ENCODE measurements at places on chromosomes 16 and 17.

- DNase-seq = peak; percentile 62
These were observed 112.1 kb downstream of the UTP18 start for GRCh38 chr17:51372345-51373004.

DNA sequence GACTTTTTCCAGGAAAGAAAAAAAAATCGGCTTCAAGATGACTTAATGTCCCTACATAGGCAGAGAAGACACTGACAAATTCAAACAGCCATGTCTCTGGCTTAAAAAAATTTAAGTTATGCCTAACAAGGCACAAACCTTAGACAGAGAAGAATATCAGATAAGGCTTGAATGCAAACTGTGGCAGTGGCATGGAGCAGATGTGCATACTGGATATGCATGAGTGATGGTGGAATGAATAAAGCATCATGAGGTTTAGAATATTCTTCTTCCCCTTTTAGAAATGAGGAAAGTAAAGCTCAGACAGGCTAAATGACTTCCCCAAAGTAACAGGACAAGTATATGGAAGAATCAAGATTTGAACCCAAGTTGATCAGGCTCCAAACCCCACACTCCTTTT lies 23.2 kb upstream of the WSCD1 start:
- DNase-seq = no peak

DNA sequence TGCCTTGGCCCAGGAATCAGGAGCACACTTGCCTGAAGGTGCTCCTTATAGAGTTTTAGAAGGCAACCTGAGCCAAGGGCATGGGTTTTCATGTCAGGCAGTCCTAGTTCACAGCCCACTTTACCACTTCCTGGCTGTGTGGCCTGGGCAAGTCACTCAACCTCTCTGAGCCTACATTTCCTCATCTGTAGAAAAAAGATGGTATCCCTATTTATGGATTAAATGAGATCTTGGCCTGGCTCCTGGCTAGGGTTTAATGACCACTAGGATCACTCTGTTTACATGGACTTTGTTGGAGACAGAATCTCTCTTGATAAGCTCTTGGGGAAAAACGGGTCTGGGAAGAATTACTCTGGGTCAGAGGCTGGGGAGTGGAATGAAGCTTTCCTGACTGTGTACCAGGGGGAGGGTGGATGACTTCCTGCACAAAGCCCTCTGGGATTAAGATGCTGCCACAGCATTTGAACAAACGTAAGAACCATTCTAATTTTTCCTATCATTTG lies 2.3 kb downstream of the MT2A start:
- no peak for DNase-seq

GRCh38 chr16:89712274-89712781 lies 8.4 kb downstream of the VPS9D1 start:
- DNase-seq = peak; percentile 64

DNA sequence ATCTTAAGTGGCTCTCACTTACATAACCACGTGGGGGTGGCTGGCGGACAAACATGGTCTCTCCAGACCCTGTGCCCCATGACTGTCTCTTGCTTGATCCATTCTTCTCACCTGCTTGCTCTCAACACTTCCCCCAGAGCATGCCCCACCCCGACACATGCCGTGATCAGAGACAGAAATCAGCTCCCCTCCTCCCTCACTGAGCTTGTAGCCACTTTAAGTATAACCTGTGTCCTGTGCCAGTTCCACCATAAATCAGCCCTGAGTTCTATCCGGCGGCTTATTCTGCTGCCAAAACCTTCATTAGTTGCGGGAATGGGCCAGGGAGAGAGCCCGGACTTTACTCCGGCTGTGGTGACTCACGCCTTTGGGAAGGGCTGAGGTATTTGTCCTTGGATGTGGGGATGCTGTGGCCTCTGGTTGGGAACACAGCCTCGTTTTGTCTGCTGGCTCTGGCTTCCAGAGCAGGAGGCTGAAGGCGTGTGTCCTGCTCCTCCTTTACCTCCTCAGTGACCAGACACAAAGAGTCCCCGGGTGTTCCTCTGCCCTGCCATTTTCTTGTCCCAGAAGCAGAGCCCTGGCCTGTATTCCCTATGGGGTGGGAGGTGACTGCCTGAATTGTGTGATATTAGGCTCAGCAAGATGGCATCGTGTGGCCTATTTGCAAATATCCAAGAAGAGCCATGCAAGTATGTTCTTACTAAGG lies 21.1 kb downstream of the ANKRD40 start:
- DNase-seq = no peak

DNA sequence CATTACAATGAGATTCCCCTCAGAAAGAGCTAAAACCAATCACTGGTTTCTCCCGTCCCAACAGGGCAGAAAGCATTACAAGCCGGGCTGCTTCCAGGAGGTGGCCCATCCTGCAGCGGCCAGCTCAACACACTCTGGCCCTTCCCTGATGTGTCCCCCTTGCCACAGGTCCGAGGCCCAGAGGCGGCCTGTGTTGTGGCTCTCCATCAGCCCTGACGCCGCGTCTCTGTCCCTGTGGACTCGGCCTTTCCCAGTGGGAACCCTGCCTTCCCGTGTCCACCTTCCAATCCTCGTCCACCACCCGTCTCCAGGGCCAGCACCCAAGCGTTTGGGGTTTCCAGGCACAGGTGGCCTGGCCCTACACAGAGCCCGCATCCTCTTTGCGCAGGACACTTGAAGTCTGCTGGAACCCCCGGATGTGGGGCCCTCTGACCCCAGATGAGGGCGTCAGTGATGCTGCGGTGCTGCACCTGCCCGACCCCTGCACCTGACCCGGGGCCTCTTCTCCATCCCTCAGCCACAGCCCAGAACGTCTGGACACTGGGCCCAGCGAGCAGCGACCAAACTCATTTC lies 21.1 kb downstream of the RAB40B start:
- no peak for DNase-seq

DNA sequence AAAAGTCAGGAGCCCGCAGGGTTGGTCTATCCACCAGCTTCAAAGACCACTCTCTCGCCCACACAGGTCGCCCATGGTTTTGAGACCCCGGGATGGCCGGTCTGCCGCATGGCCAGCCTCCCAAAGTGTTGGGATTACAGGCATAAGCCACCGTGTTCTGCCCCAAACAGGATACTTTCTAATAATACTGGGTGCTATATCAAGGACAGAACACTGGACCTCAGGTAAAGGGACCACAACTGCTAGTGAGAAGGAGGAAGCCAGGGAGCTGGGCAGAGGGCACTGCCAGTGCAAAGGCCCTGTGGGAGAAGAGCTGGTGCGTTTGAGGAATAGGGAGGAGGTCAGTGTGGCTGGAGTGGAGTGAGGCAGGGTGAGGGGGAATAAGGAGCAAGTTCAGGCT lies 34.1 kb downstream of the IL21R start:
- DNase-seq = no peak

GRCh38 chr17:51261024-51261963 lies 948 bp downstream of the UTP18 start:
- DNase-seq = no peak

DNA sequence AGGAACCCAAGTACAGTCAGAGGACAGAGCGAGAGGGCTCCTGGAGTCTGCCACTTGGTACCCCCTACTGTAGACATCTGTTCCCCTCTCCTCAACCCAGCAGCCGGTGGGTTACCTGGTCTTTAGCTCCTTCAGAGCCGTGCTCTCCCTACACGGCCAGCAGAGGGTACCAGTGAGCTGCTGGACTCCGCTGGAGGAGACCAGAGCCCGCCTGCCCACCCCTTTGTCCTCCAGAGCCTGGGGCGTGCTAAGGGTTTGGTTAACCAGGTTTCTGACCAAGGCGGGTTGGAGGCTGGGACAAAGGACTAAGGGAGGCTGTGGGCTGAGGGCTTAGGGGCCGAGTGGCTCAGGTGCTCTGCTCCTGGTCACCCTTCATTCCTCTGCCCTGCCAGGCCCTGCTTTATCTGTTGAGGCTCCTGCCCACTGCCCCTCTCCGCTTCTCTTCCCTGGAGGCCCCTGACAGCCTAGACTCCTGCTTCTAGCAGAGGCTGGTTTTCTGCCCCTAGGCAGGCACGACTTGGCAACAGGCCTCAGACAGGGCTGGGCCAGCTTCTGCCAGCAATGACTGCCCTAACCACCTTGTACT lies 2.7 kb upstream of the HSD11B2 start:
- DNase-seq = peak; percentile 88

GRCh38 chr17:73052923-73053322 lies 39.6 kb downstream of the SLC39A11 start:
- no peak for DNase-seq

- peak; percentile 20 for DNase-seq
These were observed 15.8 kb downstream of the RAI1 start for GRCh38 chr17:17696882-17697633.

DNA sequence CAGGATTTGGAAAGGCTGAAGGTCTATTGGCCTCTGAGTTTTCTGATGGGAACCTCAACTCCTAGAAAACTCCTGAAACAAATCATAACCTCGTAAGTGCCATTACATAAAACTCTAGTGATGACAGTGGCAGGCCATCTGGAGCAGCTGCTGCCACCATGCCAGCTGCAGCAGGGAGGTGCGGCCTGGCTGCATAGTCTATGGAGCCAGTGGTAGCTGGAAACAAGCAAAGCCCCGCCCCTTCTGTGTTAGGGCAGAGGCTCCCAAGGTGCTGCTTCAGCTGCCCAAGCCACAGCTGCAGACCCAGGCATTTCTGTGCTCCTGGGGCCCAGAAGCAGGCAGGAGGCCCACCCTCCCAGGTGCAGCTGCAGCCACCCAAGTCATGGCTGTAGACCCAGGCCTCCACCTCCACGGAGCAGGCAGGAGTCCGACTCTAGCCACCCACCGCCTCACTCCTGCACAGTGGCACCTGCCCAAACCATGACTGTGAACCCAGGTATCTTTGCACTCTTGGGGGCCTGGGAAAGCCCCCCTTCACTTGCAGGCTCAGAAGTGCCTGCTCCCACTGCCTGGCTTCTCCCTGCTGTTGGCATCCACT lies 254.1 kb upstream of the KCNJ16 start:
- peak; percentile 26 for DNase-seq

DNA sequence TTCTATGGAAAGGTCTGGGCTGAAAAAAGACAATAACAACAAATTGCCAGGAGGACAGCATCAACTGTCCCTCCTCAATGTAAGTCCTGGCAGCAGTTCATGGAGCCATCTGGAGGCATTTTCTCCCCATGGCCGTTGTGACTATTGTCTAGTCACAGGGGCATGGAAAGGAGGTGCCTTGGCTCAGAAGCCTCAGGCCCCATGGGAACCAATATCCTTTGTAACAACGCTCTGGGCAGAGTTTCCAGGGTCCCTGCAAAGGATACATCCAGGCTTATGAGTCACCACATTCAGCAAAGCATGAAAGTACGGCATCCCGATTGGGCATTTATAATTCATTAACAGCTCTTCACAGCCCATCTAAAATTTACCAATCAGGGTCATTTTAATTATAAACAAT lies 85.2 kb downstream of the GLG1 start:
- no peak for DNase-seq

DNA sequence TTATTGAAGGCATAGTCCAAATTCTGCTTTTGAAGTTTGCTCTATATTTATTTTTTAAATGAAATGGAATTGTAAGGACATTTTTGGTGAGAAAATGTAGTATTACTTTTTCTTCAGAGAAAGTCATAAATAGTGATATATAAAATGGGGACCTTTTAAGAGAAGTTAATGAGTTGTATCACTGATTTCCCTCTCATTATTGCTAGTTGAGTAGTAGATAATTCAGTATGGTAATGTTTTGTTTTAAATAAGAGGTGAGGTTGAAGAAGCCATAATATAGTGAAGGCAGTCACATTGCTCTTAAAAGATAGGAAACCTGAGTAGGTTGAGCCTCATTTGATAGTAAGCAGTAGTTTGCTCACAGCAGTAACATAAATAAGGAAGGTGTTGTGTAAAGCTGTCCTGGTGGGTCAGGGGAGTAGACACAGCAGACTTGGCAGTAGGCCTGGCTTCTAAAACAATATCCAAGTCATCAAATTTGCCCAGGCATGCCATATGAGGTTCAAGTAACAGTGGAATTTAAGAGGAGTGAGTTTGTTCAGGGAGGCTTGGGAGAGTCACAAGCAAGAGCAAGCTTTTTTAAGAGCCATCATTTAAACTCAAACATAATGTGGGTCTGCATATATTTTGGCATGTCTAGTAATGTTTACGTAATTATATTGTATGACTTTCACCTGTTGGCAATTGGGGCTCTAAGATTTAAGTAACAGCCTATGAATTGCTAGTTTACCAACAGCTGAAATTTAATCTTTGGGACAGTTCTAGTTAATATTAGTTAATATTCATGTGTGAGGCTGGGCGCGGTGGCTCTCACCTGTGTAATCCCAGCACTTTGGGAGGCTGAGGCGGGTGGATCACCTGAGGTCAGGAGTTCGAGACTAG lies 6.5 kb downstream of the NFATC3 start:
- DNase-seq = no peak

DNA sequence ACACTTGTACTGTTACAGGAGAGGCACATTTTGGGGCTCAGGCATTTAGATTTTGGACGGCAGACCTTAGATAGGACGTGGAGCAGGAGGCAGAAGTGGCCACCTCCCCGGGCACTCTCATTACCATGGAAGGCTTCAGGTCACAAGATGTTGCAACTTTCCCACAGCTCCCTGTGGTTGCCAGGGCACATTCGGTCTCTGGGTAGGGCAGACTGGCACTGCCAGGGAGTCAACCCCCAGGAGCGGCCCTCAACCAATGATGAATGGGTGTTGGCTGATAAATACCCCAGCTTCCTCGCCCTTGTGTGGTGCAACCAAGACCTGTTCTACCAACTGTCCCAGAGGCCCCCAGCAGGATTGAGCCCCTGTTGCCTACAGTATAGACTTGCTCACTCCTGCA lies 11.2 kb downstream of the NAGPA start:
- no peak for DNase-seq

- DNase-seq = no peak
These were observed 507 bp downstream of the FHOD1 start for GRCh38 chr16:67246756-67247191.

- DNase-seq = no peak
These were observed 15.7 kb upstream of the NOG start for GRCh38 chr17:56577843-56578204.

DNA sequence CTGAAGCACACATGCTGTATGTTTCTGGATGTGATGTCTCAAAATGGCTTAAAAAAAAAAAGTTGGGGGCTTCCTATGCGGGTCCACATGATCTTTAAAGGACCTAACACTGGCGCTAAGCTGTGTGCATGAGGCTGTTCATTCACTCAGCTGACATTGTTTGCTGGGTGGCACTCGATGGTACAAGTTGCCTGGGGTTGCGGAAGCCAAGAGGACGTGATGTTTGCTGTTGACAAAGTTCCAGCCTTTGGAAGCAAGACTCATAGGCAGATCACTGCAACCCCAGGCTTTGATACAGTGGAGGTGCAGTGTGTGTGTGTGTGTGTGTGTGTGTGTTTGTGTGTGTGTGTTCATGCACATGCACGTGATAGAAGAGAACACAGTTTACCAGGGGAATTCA lies 29.5 kb upstream of the DNAI2 start:
- no peak for DNase-seq

- no peak for DNase-seq
These were observed 66.8 kb downstream of the SRCIN1 start for GRCh38 chr17:38538906-38539305.

- no peak for DNase-seq
These were observed 447 bp downstream of the SDK2 start for GRCh38 chr17:73643852-73644144.
